ENCODE measurements at places on chromosomes 7 and 10. TPM values are rescaled to one million over a fixed set of nuclear protein-coding genes. Genes with fewer than 3 reads are reported as not detected.

Gene STEAP4
- total RNA-seq, result 0.15 TPM

Gene ZNF783
- total RNA-seq, result 12.5 TPM

Gene CUBN
- total RNA-seq, result 1.2 TPM

Gene TMEM213
- not detected for total RNA-seq

Gene COG5
- 30.7 TPM for total RNA-seq

Gene CAMK2B
- 0.34 TPM for total RNA-seq

Gene NUPR2
- total RNA-seq, result not detected

Gene CCL26
- 0.49 TPM for total RNA-seq

Gene ITGB8
- 2.4 TPM for total RNA-seq

Gene ZNF853
- total RNA-seq, result 0.05 TPM

Gene TM9SF3
- 79.3 TPM for total RNA-seq

Gene PNLIPRP1
- total RNA-seq, result 1.6 TPM

Gene TRIL
- not detected for total RNA-seq

Gene LBX1
- not detected for total RNA-seq

Gene CPN1
- total RNA-seq, result 0.12 TPM

Gene ASB10
- total RNA-seq, result not detected

Gene TRIM56
- total RNA-seq, result 25.9 TPM

Gene RASA4B
- total RNA-seq, result 6.0 TPM

Gene ACSM6
- total RNA-seq, result not detected

Gene CYP26A1
- 0.17 TPM for total RNA-seq

Gene HMX3
- total RNA-seq, result not detected

Gene PLOD3
- total RNA-seq, result 83.7 TPM

Gene EGR2
- total RNA-seq, result 2.3 TPM

Gene NPFFR1
- total RNA-seq, result 0.02 TPM

Gene NAPEPLD
- total RNA-seq, result 9.7 TPM

Gene SLC13A1
- total RNA-seq, result not detected

Gene STEAP1
- 18.8 TPM for total RNA-seq

Gene RAPGEF5
- total RNA-seq, result 15.6 TPM

Gene DLX5
- not detected for total RNA-seq

Gene RRP12
- 67.0 TPM for total RNA-seq

Gene SFTPD
- total RNA-seq, result 0.66 TPM

Gene HOXA11
- 6.8 TPM for total RNA-seq

Gene NUDT13
- total RNA-seq, result 1.2 TPM

Gene FRMPD2
- 0.30 TPM for total RNA-seq

Gene SFTPA2
- total RNA-seq, result 6.9 TPM

Gene PRR15
- 2.9 TPM for total RNA-seq

Gene UCN3
- total RNA-seq, result not detected

Gene CALN1
- total RNA-seq, result 0.17 TPM

Gene FERD3L
- not detected for total RNA-seq
